ENCODE measurements at places on chromosomes 1 and 21.

GRCh38 chr1:1123581-1124507 is 8.0 kb upstream of the C1orf159 start:
- no peak for DNase-seq

DNA sequence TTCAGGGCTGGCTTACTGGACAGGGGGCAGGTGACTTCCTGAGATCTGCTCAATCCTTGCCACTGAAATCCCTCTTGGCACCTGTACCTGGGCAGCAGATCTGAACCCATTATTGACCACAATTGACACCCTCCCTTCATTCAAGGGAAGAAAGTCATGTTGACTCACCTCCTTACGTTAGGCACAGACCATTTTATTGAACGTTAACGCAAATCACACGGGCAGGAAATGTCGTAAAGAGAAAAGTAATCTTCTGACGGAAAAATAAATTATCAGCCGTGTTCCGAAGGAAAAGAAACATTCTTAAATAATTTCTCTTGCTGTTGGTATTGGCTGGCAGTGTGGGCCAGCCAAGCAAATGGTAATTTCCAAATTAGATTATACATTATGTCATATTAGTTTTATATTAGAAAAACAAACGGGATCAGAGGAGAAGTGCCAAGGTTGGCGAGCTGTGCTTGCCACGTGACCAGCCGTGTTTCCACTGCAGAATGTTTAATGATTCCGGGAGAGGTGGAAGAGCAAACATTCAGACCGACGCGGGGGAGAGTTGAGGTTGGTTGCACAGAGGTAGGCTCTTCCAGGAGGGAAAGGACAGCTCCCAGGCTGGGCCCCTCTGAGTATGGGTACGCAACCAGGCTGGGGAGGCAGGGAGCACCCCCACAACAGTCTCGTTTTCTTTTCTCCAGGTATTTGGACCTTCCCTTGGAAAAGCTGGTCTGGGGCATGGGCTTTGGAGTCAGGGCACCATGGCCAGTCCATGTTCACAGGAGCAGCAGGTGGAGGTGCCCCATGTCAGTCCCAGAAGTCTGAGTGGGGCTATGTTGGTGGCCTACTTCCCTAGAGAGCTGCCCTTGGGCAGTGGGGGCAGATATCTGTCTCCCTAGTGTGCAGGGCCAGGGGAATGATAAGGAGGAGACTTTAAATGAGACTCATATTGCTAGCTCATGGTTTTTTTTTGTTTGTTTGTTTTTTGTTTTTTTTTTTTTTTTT is 121.1 kb downstream of the FOXD2 start:
- no peak for DNase-seq

DNA sequence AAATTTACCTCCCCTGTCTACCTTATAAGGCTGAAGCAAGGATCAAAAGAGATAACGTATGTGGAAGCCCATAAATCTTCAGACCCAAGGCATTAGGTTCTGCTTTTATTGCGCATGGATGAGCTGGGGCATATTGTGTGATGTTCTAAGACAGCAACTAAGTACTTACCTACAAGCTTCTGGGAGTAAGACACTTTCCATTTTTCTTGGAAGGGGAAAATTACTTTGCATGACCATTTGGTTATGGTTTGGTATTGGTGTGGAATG is 21.1 kb downstream of the LMOD1 start:
- DNase-seq, result no peak

DNA sequence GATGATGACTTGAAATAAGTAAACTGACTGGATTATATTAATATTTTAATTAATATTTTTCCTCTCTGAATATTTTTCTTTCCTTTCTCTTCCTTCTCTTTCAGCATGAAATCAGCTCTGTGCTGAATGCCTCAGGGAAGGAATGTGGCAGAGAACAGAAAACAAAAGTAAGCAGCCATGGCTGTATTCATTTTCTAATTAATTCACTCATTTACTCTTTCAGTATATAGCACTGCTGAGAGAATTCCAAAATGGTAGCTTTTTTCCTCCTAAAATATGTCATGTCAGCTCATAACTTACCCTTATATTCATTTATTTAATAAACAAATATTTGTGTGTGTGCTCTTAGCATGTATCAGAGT is 522.5 kb downstream of the PTPRC start:
- DNase-seq, result no peak

DNA sequence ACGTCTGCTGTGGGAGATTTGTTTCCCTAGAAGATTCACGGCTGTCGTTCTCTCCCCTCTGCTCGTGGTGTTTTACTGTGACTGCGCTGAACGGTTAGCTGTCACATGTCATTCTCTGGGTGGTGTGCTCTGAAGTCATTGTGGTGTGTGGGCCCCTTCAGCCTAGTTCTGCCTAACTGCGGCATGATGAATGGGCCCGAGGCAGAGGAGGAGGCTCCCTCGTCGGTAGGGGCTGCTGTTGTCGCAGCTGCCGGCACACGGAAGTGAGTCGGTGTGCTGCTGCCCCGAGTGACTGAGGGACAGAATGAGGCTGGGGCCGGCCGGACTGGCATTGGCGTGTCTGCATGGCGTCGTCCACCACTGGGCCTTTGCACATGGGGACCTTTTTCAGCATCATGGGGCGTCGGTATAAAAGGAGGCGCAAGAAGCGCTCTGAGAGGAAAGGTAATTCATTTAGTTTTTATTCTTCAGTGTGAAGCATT is 77.9 kb downstream of the ADARB1 start:
- DNase-seq, result peak; percentile 53

DNA sequence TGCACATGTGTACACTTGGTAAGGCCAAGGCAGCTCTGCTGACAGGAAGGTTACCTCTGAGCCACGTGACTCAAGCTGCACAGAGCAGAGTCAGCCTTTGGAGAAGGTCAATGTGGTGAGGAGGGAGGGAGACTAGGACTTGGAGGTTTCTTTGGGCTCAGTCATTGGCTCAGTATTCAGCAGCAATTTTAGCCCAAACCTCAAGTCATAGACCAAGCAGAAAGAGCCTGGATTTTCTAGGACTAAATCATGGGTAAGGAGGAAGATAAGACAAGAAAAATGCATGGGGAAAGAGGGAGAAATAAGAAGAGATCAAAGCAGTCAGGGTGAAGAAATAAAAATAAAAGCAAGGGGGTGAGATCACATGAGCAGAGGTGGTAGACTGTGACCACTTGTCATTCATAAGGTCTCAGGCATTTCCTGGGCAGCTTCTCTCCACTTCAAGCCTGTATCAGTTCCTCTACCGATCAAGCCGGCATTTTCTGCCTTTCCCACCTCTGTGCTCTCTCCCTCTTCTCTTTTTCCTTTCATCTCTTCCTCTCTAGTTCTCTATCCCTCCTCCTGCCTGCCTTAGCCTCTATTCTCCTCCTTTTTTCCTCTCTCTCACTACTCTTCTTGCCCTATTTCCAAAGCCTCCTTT is 51.7 kb upstream of the DUSP10 start:
- no peak for DNase-seq

DNA sequence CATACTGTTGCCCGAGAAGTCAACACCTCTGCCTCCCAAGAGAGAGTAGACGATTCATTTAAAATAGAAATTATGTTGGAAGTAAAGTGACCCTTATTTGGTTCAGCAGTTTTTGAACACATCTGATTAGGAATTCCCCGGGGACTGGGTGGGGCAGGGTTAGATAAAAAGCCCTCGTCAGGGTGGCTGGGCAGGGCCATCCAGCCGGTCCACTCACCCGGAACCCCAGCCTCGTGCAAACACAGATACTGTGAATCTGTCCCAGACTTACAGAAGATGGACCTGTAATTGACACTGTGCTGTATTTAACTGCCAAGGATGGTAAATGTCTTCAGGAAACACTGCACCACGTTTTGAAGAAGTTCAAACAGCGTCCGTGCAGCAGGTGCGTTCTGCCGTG is 63.7 kb downstream of the PRDM16 start:
- no peak for DNase-seq
